IMR-90 (cell line): ENCODE measurements at places on chromosomes 13 and 19. TPM values are rescaled to one million over a fixed set of nuclear protein-coding genes. Genes with fewer than 3 reads are reported as not detected.
A peak's percentile ranks its signal among the peaks of the same experiment; 100 is the strongest.

The TRAPPC2B gene
- 14.4 and 20.4 TPM in 2 replicates for total RNA-seq

The CEACAM21 gene
- not detected in 2 replicates for total RNA-seq

GRCh38 chr19:58351990-58352755 lies 1.1 kb downstream of the A1BG start:
- DNase-seq, result no peak

DNA sequence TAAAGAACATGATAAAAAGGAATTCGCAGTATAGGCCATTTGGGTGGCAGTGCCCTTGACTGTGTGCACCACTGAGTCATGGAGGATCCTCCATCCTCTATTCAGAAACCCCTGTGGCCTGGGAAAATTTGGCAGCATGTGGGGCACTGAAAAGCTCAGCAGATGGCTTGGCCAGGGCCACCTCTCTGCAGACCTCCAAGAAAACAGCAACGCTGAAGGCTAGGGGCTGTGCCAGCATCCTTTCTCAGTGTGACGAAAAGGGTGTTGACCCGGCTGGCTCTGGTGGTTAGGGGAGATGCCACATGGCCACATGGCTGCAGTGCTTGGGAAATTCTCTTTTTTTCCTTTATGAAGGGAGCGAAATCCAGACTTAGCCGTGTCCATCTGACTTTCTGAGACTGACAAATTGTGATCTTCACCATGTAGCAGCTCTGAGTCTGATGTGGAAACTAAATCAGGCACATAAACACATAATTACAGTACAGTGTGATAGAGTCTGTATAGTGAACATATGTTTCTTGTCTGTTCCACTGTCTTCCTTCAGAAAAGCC lies 178.0 kb downstream of the KCTD12 start:
- DNase-seq, result no peak

- peak; percentile 59 for DNase-seq
Measured at GRCh38 chr13:30037766-30038165, 187.3 kb upstream of the UBL3 start.

DNA sequence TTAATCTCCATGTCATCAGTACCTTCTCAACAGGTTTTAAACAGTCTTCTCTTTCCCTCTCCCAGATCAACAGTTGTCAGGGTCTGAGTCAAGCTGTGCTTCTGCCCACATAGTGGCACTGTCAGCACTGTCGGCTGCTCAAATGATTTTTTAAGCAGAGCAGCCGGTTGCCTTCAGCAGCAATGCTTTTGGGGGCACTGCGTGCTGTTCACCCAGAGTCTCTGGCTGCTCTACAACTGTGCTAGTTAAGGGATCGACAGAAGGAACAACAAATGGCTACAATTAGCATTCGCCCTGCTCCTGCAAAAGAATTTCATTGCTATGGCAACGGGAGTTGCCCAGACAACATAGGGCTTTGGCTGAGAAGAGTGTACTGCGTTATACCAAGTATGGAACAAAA lies 412.9 kb downstream of the DIAPH3 start:
- peak; percentile 57 for DNase-seq

DNA sequence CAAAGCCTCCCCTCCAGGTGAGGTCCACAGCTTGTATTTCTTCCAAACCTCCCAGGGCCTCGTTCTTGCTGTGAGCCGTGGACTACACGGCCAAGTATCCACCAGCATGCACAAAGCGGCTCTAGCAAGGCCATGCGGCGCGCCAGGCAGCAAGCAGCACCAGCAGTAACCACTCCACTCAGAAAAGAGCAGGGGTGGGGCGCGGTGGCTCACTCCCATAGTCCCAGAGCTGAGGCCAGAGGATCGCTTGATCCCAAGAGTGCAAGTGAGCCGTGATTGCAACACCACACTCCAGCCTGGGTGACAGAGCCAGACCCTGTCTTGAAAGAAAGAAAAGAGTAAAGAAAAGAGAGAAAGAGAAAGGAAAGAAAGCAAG lies 4.7 kb downstream of the CCDC8 start:
- DNase-seq, result peak; percentile 28

GRCh38 chr13:26658448-26659385 lies 101.2 kb downstream of the WASF3 start:
- no peak for DNase-seq

DNA sequence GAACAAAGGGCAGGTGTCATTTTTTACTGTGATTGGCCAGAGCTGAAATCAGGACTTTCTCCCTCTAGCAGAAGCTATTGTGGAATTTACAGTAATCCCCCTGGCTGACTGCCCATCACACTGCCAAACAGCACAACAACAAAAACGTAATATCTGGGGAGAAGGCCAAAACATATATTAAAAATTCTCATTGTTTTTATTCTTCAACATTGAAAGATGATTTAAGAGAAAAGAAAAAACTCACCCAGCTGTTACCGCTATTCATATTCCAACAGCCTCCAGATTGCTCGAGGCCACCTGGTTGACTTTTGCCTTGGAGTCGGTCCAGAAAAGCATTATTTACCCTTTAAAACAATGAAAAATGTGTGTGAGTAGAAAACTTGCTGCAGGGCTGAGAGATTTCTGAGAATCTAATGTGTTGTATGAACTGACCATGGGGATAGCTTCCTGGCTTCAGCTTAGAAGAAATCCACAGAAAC lies 97.2 kb downstream of the EPSTI1 start:
- DNase-seq, result peak; percentile 36

- no peak for DNase-seq
Measured at GRCh38 chr19:23801803-23802202, 43.1 kb upstream of the ZNF681 start.

- peak; percentile 49 for DNase-seq
Measured at GRCh38 chr13:104318121-104318520, 1251.9 kb upstream of the SLC10A2 start.

The ZNF555 gene
- total RNA-seq, result 6.4 and 9.7 TPM in 2 replicates

DNA sequence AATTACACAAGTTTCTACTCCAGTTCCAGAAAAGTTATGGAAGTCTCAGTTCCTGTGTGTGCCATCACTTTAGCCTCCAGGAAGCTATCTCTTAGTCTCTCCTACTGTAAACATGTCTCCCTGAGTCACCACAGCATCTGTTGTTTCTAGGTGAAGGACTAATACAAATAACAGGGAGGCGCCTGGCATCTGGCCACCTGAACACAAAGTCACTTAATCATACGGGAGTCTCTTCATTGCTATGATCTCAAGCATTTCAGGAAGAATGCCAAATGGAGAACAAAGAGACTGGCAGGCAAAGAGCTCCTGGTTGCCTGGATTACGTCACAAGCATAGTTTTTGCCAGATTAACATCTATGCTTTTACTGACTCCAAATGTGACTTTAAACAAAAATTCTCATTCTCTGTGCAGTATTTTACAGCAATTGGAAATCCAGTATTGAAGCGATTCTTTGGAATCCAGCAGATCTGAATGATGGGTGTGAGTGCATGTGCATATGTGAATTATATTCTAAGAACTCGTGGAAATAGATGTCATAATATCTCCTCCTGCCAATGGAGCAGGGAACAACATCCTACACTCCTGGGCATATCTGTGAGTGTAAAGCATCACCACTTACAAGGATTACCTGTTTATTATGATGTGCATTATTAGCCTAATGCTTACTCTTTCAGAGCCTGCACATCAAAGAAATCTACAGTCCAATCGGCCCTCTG lies 572.8 kb downstream of the PCDH9 start:
- DNase-seq, result peak; percentile 98

- peak; percentile 47 for DNase-seq
Measured at GRCh38 chr19:13843104-13843921, 33.6 kb upstream of the NANOS3 start.

GRCh38 chr13:98473135-98473787 lies 103.6 kb downstream of the STK24 start:
- no peak for DNase-seq

The ZNF99 gene
- total RNA-seq, result not detected in 2 replicates

DNA sequence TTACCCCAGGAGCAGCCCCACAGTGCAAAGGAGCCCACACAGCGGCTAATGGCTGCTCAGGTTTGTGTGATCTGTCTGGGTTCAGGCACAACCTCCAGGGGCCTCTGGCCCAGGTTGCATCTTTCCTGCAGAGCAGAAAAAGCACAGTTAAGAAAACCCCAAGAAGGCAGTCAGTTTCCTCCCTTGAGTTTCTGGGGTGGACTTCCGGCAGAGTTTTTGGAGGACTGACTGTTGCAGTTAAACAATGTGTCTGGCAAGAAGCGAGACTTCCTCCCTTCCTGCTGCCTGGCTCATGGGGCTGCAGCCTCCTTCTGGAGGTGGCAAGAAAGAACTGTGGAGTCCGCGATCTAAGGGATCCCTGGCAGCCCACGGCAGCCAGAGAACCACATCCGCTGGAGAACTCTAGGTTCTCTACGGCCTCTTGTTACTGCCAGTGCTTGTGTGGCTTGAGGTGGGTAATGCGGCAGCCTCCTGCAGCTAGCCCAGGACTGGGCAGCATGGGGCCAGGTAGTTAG lies 114.4 kb downstream of the ZDHHC20 start:
- no peak for DNase-seq

GRCh38 chr19:56085571-56086275 lies 35.4 kb downstream of the ZNF787 start:
- peak; percentile 62 for DNase-seq

- DNase-seq, result no peak
Measured at GRCh38 chr13:68185444-68186141, 955.5 kb upstream of the PCDH9 start.

GRCh38 chr13:108734676-108735075 lies 105.3 kb downstream of the MYO16 start:
- no peak for DNase-seq

DNA sequence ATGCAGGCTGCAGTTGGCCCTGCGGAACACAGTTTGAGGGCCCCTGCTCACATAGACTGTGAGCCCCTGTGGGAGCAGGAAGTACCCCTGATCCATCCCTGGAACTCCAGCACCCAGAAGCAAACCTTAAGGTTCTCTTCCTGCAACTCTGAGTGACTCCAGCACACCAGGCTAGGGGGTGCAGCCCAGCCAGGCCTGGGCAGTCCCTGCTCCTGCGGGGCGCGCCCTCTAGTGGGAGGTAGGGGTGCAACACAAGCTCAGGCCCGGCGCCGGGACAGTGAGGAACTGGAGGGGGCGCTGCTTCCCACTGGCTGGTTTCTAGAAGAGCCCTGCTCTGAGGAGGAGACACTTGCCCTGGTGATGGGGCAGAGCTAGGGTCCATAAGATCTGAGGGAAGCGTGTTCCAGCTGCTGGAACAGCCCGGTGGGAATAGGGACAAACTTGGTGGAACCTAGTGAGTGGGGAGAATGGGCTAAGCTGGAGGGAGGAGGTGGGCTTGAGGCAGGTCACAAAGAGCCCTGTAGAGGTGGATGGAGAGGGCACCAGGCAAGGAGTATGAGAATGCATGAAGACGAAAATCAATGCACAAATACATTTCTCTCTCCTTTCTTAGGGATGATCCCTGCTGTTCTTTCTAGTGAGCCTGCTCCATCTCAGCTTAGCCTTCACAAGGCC lies 5.0 kb downstream of the ZSCAN5A start:
- peak; percentile 4 for DNase-seq

The BICRA gene
- 1.8 and 3.1 TPM in 2 replicates for total RNA-seq

DNA sequence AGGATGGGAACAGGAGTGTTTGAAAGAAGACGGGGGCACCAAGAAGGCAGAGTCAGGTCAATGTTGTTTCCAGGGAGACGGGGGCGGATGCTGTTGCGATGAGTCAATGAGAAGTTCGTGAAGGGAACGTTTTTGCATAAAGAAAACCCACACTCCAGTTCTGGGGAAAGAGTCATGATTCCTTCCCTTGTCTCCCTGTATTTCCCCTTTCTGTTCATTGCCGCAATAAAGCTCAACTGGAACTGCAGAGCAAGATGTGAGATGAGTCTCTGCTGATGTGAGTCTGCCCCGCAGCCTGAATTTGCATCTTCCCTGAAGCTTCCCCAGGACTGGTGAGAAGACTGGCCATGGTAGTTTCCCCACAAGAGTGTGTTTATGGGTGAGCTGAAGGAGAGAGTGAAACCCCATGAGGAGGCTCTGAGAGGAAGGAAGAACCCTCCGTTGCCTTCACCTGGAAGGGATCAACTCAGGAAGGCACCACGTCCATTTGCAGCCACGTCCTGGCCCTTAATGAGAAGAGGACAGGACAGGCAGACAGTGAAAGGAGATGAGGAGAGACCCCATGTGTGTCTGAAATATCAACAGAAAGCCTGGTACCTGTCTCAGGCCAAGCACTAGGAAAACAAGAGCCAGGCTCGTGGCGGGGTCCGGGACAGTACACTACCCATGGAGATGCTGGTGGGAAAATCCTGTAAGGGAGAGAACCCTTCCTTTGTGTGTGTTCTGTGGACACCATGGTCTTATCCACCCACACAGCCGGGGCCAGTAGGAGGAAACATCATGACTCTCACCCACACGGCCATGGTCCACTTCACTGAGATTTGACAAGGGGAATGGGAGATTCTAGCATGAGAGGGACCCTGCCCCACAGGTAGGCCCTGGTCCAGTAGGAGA lies 13.7 kb downstream of the LILRA1 start:
- no peak for DNase-seq

DNA sequence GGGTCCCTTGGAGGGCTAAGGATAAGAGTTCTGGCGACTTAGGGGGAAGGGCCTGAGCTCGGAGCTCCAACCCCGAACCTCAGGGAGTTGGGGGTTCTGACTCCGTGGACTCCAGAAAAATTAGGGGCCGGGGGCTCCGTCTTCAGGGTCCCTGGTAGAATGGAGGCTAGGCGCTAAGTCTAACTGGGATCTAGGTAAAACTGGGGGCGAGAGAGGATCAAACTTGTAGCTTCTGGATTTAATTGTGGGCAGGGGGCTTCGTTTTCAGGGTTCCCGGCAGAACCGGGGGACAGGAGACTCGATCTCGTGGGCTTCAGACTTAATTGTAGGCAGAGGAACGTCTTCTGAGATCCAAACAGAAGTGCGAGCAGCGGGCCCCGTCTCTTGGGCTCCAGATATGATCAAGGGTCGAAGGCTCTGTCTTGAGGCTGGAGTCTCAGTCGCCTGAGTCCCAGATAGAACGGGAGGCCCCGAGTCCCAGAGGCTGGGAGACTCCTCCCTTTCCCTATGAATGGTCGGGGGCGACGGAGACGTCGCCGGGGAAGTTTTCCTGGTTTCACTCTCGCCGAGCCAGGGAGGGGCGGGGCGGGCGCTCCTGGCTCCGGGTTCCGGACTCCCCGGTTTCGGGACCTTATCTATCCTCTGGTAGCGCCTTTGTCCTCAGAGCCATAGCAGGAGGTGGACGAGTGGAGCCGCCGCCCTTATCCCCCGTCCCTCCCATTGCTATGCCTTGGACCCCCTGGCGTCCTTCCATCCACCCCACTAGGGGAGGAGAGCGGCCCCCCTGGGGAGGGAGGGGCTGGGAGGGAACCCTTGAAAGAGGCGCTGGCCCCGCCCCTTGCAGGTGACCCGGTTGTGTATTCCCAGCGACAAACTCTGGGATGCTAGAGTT lies 1.3 kb downstream of the NECTIN2 start:
- peak; percentile 58 for DNase-seq

DNA sequence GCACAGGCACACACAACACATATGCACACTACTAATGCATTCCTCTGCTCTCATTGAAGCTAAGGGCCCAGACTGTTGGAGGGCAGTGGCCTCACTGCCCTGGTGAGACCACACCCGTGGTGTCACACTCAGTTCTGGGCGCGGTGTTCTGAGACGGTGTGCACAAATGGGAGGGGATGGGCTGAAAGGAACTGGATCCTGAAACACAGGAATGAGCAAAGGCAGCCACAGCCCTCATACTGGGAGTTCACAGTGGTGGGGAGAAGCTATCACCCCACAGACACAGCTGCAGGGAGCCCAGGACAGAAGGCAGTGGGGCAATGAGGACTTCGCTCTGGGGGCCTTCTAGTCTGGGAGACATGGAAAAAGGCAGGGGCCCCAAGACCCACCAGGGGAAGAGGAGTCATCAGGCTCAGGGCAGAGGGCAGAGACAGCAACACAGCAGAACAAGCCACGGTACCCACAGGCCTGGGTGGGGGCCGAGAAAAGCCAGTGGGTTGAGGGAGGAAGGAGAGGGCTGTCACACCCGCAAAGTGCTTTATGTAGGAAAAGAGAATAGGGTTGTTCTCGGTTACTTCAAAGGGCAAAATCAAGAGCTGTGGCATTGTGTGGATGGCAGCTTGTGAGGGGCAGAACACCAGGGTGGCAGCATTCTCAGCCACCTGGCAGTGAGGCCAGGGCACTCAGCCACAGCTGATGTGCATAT lies 75.4 kb upstream of the GPR183 start:
- DNase-seq, result no peak
